ENCODE measurements at places on chromosomes 11 and 22.

- no peak for DNase-seq
Observed at GRCh38 chr22:45818424-45819085, 146.9 kb downstream of the ATXN10 start.

GRCh38 chr11:120137611-120138521, at the start of gene TRIM29:
Gene TRIM29 (minus strand): TSS chr11:120138113. CDS start chr11:120138031, 82 bp downstream.
- DNase-seq, result peak; percentile 25

- no peak for DNase-seq
Observed at GRCh38 chr22:46073683-46074504, 76.4 kb upstream of the PPARA start.

DNA sequence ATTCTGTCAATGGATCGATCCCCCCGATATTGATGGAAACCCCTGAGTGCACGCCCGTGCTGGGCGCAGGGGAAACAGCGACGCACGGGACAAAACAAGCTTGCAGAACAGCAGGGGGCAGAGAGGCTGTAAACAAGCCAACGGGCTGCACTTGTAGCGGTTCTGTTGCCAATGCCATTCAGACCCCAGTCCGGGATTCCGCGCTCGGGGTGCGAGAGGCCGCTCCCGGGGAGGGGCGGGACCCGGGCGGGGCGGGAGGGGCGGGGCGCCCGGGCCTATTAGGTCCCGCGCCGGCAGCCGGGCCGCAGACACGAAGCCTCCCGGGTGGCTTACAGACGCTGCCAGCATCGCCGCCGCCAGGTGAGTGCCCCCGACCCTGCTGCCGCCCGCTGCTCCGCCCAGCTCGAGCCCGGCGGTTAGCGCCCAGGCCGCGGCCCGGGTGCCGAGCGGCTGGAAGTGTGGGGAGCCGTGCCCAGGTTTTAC, at the start of gene BIK:
BIK (plus strand) TSS at position 307 of the 483 bp plus-strand sequence. CDS start 13,273 bp downstream, outside the sequence.
- no peak for DNase-seq

DNA sequence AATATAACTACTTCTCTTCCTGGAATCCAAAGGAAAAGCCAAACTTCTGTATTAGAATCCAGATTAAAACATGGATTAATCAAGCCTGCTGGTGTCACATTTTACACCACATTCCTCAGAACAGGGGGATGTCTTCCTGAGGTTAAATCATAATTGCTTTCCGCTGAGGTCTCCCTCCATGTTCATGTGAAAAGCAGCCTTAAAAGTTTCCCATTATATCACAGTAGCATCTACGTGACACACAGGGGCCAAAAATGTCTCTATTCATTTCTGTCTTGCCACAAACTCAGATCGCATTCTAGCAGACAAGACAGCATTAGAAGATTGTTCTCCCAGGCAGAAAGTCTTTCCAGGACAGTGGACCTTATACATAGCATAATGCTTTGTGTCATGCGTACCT, 788.7 kb downstream of the OPCML start:
- DNase-seq, result no peak

GRCh38 chr11:61160487-61161189, 588 bp downstream of the VPS37C start:
- no peak for DNase-seq

GRCh38 chr11:116972691-116973090, 125.5 kb downstream of the SIK3 start:
- no peak for DNase-seq

- DNase-seq, result no peak
Observed at GRCh38 chr11:4654635-4655369, 11.0 kb downstream of the OR51E1 start.

GRCh38 chr22:35677460-35678187, 29.4 kb downstream of the APOL6 start:
- no peak for DNase-seq

- no peak for DNase-seq
Observed at GRCh38 chr22:49088801-49089791, 738.6 kb downstream of the BRD1 start.

- DNase-seq, result no peak
Observed at GRCh38 chr22:36218648-36219193, 17.1 kb upstream of the APOL4 start.

DNA sequence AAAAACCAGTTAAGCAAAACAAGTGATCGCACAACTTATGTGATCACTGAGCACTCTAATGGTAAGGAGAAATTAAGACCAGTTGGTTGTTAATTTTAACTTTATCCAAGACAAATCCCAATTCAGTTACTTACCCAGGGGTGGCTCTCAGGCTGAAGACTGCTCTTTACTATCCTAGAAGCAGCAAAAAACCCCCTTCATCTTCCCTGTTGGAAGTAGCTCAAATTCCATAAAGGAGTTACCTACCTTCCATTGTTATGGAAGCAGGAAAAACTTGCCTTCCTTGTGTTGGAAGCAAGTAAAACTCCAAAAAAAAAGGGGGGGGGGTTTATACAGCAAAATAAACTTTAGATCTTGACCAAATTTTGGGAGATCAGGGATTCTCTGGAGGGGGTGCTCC, 5.2 kb upstream of the MRPL16 start:
- DNase-seq, result no peak

All from kidney glomerular epithelial cell (primary cell).